NCI-H1048 (cell line): ENCODE measurements at places on chromosomes 7 and 10.

GRCh38 chr10:50618624-50619023, 5.1 kb downstream of the SGMS1 start:
- DNase-seq, result no peak

GRCh38 chr10:119316729-119317097, 109.3 kb downstream of the GRK5 start:
- DNase-seq, result no peak

- DNase-seq, result no peak
These were observed 1226.7 kb upstream of the LRRN3 start for GRCh38 chr7:109864230-109864629.

- DNase-seq, result no peak
These were observed 22.0 kb upstream of the PSMG3 start for GRCh38 chr7:1591876-1592275.

DNA sequence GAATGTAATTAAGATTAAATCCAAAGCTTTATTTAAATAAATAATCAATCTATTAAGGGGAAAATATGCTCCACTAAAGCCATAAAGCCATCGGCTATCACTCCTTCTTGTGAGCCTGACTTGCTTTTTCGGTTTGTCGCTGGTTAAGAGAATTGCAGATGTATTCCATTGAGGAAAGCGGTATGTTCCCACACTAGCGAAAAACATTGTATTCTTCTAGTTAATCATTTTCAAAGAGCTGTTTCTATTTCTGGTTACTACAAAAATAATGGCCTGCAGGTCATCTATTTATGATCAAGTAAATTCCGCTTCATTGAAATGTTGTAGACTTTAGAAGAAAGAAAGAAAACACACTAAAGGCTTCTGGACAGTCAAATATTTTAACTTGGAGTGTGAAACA, 173.4 kb downstream of the CACNB2 start:
- no peak for DNase-seq
